ENCODE measurements at places on chromosomes 5 and 9.

- no peak for DNase-seq
These were observed 21.6 kb downstream of the MRPL22 start for GRCh38 chr5:154962494-154962893.

DNA sequence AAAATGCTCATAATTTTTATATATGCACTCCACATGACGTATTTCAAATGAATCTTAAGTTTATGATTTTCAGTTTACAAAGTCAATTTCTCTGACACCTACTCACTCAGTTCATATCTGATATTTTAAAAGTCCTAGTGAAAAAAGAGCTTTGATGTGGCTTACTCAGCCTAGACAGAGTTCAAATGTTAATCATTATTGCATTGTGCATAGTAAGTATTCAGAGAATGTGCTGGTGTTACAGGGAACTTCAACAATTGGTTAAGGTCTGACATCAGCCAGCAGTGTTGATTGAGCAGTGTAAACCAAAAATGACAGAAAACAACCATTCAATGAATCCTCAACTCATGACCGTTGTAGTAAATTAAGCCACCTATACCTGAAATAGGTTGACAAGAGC lies 147.2 kb upstream of the LHFPL2 start:
- no peak for DNase-seq

- DNase-seq, result no peak
These were observed 184.4 kb downstream of the ISL1 start for GRCh38 chr5:51567636-51568035.

DNA sequence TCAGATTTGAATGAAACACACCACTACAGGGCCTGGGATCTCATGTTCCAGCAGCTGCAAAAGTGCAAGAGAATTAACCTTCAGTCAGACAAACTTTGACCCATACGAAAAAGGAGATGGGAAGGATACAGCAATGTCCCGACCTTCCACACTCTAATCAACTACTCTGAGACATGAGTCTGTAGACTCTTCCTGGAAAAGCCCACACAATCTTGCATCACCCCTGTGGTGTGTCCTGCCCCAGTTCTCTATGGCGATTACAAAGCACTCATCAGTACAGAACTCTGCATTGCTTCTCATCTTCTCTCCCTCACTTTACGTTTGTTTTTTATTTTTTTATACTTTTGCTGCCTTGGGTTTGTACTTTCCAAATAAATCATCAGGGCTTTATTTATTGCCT lies 241.0 kb upstream of the KIF2A start:
- DNase-seq, result no peak

GRCh38 chr5:179127136-179128040 lies 67.2 kb downstream of the ZNF354C start:
- DNase-seq, result no peak

GRCh38 chr5:157610990-157611389 lies 35.4 kb upstream of the ADAM19 start:
- no peak for DNase-seq

- no peak for DNase-seq
These were observed 4.9 kb upstream of the AKNA start for GRCh38 chr9:114392749-114393112.

GRCh38 chr9:121373011-121373729 lies 3.1 kb upstream of the STOM start:
- DNase-seq, result no peak

- DNase-seq, result no peak
These were observed 50.7 kb downstream of the BAAT start for GRCh38 chr9:101333926-101334702.

- DNase-seq, result no peak
These were observed 188.9 kb upstream of the TNC start for GRCh38 chr9:115306865-115307264.

DNA sequence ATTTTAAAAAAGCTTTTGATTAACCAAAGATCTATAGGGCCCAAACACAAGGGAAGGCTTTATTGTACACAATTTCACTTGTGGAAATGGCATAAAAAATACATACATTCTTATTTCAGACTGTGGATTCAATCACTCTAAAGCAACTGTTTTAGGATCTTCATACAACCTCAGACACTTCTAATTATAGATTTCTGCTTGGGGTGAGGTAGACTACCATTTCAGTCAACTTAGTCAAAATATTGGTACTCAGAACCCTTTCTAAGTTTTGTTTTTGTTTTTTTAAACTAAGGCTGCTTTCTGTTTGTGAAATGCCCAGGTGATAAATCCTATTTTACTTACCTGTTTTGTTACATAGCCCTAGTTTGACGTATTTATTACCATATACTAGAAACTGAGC lies 284.5 kb upstream of the RASA1 start:
- no peak for DNase-seq

DNA sequence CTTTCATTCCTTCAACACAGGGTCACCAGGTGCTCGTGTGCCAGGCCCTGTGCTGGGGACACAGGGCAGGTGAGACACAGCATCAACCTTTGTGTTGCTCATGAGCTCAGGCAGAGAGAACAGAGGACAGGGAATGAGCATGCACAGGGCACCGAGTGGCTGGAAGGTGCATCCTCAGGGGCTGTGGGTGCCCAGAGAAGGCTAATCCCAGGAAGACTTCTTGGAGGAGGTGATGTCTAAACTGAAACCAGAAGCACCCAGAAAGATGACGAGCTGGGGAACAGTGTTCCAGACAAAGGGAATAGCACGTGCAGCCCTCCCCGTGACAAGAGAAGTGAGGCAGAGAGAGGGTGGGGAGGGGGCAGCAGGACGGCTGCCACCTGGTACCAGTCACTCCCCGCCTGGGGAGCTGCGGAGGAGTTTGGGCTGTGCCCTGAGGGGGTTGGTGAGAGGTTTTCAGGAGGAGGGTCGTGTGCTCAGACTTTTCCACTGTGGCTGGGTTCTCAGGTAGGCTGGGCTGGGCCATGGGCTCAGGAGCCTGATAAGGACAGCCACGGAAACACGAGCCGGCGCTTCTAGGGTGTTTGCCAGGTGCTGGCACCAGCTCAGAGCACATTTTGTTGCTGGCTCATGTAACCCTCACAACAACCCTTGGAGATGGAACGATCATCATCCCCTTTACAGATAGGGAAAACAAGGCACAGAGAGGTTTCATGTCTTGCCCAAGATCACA lies 46.0 kb downstream of the HMCN2 start:
- no peak for DNase-seq

GRCh38 chr5:43514471-43514815 lies 505 bp downstream of the C5orf34 start:
- no peak for DNase-seq

All from nephron progenitor cell (in vitro differentiated cells).